ENCODE measurements at places on chromosomes 4 and X.

DNA sequence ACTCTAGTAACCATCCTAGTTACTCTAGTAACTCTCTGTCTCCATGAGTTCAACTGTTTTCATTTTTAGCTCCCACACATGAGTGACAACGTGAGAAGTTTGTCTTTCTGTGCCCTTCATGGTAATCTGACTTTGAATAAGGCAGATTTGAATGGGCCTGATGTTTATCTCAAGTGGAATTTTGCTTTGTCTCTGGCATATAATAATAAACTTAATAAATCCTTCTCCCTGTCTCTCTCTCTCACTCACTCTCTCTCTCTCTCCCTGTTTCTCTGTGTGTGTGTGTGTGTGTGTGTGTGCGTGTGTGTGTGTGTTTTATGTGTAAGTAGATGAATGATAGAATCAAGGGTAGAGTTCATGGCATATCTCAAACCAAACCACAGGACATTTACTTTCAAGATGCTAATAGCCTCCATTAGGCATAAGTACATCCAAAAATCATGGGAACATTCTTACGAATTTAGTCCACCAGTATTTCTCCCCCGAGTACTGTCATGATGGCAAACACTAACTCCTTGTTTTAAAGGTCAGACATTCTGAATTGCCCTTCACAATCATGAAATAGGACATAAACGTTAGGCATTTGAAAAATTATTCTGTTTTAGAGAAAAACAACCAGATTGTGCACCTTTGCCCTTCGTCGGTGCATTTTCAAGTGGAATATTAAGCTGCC lies 193.1 kb downstream of the SPATA18 start:
- DNase-seq: no peak

GRCh38 chr4:84870398-84871163 lies 95.9 kb downstream of the WDFY3 start:
- DNase-seq: no peak

GRCh38 chr4:54737421-54737820 lies 79.7 kb downstream of the KIT start:
- no peak for DNase-seq

GRCh38 chr4:129218360-129218759 lies 122.4 kb downstream of the C4orf33 start:
- DNase-seq: peak; percentile 28

- DNase-seq: no peak
Observed at GRCh38 chrX:14094191-14094590, 64.5 kb upstream of the GEMIN8 start.

Measured in NCI-H2107 (cell line).